ENCODE measurements at places on chromosomes 5 and 9.

DNA sequence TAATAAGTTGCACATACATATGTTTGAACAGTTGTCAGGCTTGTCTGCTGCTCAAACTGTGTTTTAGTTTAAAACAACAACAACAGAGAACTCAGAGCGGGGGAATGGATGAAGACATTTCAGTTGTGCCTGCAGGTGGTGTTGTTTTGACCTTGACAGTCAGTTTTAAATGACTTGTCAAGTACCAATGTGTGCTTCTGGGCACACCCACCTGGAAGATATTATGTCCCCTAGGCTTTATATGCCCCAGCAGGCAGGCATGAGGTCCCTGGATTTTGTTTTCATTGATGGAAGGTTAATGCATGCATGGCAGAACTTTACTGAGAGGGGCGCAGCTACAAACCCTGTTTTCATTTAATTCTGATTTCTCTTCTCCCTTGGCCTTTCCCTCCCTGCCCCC, 84.6 kb downstream of the AOPEP start:
- no peak for DNase-seq

GRCh38 chr5:168852329-168852728, 273.2 kb upstream of the PANK3 start:
- no peak for DNase-seq

DNA sequence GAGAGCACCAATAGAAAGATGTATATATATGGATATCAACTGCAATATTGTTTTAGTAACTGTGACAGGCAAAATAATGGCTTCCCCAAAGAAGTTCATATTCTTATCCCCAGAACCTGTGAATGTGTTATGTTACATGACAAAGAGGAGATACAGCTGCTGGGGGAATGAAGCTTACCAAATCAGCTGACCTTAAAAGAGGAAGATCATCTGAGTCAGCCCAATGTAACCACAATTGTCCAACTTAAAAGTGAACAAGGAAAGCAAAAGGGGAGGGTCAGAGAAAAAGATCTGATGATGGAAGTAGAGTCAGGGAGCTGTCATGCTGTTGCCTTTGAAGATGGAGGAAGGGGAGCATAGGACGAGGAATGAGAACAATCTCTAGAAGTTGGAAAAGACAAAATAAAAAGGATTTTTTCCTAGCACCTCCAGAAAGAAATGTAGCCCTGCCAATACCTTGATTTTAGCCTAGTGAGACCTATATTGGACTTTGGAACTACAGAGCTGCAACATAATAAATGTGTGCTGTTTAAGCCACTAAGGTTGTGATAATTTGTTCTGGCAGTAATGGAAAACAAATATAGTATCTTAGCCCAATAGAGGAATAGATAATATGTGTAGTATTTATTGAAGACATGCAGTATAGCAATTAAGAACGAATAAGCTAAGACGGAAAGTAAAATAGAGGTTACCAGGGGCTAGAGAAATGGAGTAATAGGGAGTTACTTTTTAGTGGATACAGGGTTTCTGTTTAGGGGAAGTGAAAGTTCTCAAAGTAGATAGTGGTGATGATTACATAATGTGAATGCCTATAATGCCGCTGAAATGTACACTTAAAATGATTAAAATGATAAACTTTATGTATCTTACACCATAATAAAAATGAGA, 115.9 kb downstream of the PIK3R1 start:
- DNase-seq, result no peak

DNA sequence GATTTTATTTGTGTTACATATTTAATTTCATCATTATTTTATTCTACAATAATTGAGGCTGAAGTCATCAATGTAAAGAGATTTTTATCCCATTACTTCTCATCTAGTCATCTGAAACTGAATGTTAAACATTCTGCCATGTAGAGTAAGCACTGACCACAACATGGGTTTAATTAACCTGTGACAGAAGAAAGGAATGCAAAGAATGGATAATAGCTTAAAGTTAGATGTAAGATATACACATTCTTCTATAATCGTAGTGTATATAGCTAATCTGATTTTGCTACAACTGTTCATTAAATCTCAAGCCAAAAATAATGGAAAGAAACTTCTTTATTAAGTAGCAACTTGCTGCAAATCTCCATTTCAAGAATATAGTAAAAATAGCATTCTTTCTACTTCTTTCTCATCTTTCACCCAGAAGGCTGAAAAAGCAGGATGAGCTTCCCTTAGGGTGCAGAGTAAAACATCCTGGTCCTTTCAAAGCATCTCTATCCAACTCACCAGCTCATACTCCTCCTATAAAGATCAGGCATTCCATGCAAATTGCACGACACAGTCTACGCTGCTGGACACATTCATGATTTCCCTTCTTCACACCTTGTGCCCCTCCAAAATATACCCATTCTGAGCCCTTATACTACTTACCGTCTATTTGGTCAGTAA, 115.2 kb downstream of the EFNA5 start:
- DNase-seq, result no peak

DNA sequence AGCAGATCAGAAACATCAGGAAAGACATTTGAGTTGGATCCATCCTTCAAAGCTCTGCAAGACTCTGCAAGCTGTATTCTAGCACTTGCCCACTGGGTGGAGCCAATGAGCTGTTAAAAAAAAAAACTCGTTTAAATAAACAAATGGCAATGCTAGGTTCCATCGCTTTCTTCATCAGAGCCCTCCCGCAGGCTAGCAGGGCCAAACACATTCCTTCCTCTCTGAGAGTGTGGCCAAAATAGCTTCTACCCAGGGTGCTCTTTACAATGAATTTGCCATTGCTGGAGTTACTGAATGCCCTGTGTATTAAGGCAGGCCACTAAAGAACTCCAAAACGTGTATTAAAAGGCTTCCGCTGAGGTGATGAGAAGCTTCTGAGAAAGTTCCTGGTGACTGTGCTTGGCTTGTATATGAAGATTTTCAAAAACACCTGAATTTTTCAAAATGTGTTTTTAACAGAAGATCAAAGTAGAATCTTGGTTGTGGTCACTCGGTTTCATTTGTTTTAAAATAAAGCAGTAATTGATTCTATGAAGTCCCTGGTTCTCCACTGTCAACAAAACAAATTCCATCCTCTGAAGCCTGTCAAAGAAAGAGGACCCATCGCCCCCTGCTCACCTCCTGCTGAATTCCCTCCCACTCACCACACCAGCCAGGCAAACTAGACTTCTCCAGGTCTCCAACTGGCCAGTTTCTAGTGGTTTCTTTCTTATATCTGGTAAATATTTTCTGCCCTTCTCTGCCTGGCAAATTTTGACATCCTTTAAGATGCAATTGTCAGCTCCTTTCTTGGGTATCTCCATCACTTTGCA, 36.5 kb upstream of the EQTN start:
- DNase-seq, result peak; percentile 50

- DNase-seq, result no peak
These were observed 163.1 kb downstream of the IZUMO3 start for GRCh38 chr9:24382566-24382965.

GRCh38 chr5:79961716-79962574, 29.1 kb downstream of the MTX3 start:
- DNase-seq, result no peak

DNA sequence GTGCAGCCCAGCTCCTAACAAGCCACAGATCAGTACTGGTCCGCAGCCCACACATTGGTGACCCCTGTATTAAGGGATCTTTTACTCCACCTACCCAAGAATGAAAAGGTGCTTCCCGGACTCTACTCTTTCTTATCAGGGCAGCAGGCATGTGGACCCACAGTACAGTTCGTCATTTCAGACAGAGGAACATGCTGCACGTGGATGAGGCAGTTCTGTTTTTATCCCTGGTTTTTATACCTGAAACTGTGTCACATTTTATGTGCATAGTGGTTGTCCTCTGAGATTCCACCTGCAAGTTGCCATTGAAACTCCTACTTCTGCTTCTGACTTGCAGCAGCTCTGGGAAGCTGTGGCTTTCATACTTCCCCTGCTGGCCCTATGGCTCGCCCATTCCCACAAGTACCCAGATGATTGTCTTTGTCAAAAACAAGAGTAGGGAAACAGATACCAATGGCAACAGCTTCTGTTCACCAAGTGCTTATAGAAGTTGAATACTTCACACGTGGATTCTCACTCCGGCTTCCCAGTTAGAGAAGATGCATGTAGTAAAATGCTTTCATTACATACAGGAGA, 208.0 kb downstream of the TRIO start:
- DNase-seq, result no peak

- no peak for DNase-seq
These were observed 130.9 kb downstream of the HTR1A start for GRCh38 chr5:63831381-63831780.

DNA sequence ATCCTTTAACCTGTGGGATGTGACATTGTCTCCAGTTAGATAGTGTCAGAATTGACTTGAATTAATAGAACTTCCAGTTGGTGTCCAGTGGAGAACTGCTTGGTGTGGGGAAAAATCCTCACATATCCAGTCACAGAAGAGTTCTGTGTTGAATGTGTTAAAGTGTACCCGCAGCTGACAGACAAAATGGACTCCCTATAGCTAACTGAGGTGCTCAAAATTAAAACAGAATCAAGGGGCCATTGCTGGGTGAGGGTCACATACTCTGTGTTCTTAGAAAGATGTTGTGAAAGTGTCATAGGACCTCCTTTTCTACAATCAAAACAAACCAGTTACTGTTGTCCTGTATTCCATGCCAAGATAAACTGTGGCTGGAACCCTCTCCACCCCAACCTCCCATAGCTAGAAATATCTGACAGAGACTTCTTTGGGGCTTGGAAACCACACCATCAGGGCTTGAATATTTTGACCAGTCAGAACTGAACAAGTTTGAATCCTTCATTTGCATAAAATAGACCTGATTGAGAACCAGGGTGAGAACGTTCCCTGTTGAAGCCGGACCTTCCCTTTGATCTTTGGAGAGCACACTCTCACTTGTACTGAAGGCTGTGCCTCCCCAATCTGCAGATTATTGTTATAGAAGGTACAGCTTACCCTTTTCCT, 164.0 kb upstream of the ZNF608 start:
- no peak for DNase-seq

- DNase-seq, result no peak
These were observed 729 bp upstream of the TMEM38B start for GRCh38 chr9:105693435-105694189.

Data from NCI-H1930 (cell line).